Thyroid gland (tissue), 4 donors: ENCODE measurements at places on chromosomes 13 and 19.
A peak's percentile ranks its signal among the peaks of the same experiment; 100 is the strongest.

DNA sequence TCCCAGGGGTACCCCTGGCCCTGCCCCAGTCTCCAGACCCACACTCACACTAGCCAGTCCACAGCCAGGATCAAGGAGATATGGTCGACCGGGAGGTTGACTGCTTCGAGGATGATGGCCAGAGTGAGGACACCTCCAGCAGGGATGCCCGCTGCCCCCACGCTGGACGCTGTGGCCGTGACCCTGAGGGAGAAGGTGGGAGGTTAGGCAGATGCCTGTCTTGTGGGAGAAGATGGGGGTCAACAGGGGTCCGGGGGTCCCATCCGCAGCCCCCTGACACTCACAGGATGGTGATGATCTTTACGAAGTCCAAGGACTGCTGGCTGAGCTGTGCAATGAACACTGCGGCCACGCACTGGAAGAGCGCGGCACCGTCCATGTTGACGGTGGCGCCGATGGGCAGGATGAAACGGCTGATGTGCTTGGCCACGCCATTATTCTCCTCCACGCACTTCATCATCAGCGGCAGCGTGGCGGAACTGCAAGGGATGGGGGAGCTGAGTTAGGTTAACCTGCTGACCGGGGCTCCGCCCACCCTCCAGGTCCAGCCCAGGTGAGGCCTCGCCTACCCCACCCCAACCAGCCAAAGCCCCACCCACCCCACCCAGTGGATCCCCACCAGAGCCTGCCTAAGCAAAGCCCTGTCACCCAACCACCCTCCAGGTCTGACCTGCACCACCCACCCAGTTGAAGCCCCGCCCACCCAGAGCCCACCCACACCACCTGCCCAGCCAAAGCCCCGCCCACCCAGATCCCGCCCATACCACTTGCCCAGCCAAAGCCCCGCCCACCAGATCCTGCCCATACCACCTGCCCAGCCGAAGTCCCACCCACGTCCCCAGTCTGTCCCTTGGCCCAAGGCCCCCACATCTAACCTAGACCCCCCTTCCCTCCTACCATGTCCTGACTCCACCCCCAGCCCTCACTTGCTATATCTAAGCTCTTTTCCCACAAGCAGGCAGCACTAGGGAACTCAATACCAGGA is 11.2 kb downstream of the SLC1A5 start:
- no peak for DNase-seq

DNA sequence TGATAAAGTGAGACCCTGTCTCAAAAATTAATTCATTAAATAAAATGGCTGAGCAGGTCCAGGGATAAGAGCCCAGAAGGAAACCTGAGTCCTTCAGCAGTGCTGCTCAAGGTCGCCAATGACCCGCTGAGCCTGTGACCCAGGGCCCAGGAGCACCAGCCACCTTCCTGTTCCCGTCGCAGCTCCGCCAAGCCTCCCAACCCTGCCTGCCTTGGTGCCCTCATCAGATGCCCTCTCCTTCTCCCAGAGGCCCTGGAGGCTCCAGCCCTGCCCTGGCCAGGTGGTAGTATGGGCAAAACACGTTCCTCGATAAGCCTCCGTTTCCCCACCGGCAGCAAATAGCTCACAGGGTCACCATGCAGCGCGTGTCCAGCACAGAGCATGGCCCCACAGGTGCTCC is 2.6 kb downstream of the REXO1 start:
- no peak for DNase-seq

DNA sequence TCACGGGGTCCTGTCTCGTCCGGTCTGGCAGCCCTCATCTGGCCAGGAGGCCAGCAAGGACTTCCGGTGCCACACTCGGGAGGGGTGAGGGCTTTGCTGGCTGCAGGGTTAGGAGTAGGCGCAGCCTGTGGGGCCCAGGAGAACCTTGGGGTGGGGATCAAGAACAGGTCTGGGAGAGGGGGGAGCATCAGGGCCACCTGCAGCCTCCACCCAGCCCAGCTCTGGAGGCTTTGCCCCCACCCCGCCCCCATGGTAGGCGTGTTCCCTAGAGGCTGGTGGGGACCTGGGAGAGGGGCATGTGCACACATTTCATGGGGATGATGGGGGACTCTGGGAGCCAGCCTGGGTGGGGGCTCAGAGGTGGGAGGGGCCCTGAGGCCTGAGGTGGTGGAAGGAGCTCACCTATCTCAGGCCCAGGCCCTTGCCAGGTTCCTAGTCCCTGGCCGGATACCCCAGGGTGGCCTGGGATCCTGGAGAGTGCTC is 23.3 kb downstream of the WTIP start:
- no peak for DNase-seq

GRCh38 chr13:76630629-76631230 is 255.5 kb downstream of the KCTD12 start:
- DNase-seq: no peak

GRCh38 chr13:43648733-43649132 is 138.0 kb downstream of the ENOX1 start:
- no peak for DNase-seq

- no peak for DNase-seq
These were observed 54.9 kb downstream of the WDFY2 start for GRCh38 chr13:51639171-51639570.

DNA sequence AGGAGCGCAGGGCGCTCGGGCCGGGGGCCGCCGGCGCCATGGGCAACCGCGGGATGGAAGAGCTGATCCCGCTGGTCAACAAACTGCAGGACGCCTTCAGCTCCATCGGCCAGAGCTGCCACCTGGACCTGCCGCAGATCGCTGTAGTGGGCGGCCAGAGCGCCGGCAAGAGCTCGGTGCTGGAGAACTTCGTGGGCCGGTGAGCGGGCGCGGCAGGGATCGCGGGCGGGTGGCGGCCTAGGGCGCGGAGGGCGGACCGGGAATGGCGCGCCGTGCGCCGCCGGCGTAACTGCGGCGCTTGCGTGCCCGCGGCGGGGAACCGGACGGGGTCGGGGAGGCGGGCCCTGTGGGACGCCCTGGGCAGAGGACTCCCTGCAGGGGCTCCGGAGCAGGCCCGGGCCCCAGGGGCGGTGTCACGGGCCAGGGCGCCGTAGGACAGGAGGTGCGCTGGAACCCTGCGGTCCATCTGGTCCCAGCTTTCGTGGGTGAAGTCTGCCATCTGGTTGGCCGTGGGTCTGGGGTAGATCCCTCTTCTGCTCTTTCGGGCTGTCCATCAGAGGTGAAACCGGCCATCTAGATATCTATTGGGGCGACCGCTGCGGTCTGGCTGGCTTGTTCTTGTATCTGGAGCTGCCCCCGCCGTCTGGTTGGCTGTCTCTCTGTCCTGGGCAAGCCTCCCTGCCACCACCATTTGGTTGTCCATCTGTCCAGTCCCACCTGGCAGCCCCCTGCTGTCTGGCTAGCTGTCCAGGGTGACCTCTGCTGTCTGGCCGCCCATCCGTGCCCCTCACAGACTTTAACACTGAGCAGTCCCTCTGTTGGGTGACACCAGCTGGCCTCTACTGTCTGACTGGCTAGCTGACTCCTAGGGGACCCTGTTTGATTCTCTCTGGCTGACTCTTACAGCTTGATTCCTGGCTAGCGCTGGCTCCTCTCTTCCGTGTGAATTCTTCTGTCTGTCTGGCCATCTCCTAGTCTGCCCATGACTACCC is 622 bp downstream of the DNM2 start:
- DNase-seq: peak; percentile 50

DNA sequence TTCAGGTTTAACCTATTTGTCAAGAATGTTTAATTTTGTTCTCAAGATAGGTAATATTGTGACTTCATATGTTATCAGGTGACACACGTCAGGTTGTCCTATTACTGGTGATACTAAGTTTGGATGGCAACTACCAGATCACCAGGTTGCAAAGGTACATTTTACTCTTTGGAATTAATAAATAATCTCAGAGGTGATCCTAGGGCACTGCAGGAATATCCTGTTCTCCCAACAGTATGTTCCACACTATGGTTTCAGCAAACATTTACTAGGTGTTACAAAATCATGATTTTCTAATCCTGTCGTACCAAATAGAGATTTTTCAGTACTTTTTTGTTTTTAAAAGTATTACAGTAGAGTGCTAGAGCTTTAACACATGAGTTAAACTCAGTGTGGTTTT is 29.3 kb upstream of the MYCBP2 start:
- DNase-seq: no peak

- no peak for DNase-seq
These were observed 27.3 kb downstream of the PTPRS start for GRCh38 chr19:5313307-5313706.

DNA sequence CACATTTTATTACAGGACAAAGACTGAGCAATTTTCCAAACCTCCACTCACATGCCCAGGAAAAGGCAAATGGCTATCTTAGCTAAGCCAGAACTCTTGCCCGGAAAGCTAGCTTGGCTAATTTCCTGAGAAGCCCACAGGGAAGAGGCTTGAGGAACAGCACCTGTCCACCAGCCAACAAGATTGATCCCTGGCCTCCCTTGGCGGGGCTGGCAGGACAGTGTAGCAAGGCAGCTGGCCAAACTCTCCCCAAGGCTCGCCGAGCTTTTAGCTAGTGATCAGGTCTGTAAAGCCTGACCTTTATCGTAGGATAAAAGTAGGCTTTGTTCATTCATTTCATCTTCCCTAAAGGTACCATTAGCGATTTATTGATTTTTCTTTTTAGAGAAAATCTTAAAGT is 101.4 kb downstream of the UQCRFS1 start:
- no peak for DNase-seq

DNA sequence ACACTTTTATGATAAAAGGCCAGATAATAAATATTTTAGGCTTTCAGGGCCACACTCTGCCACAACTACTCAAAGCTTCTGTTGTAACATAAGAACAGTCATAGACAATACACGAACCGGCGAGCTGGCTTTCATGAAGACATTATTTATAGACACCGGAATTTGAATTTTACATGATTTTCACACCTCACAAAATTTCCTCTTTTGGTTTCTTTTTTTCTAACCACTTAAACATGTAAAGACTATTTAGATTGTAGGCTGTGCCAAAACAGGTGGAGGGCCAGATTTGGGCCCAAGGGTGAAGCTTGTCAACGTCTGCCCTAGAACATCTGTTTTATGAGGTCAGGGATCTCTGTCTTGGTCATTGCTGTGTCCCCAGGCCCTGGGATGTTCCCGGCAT is 29.7 kb upstream of the FXYD3 start:
- DNase-seq: no peak

GRCh38 chr13:27174766-27175455 is 3.3 kb upstream of the USP12 start:
- no peak for DNase-seq

DNA sequence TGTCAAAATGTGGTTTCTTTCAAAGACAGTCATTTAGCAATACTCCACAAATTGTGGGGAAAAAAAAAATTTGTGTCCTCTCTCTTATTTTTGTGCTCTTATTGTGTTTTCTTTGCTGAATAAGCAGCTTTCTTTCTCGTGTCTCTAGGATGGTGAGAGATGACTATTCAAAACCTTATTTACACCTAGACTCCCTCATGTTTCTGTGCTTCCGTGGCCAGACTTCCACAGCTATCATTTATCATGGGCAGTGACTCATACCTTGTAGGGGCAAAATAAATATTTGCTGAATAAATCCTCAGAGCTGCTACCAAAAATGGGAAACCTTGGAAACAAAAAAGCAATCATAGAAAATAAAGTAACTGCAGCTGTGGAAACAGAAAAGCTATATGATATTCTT is 204.9 kb upstream of the MIR17HG start:
- DNase-seq: no peak

DNA sequence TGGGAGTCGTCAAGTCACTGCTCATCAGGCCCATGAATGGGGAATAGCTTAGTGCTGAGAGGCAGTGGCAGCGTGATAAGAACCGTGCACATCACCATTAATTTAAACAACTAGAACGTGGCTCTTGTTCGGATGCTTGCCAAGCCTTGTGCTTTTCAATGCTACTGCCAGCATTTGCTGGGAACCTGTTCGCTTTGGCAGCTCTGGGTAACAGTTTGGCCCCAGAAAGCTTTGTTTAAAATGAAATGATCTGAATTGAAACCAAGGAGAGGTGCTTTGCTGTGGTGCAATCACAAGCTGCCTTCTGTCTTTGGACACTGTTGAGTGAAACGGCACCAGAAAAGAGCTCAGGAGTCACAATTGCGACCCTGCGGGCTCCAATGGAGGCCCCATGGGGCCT is 53.5 kb upstream of the OLFM4 start:
- DNase-seq: no peak

DNA sequence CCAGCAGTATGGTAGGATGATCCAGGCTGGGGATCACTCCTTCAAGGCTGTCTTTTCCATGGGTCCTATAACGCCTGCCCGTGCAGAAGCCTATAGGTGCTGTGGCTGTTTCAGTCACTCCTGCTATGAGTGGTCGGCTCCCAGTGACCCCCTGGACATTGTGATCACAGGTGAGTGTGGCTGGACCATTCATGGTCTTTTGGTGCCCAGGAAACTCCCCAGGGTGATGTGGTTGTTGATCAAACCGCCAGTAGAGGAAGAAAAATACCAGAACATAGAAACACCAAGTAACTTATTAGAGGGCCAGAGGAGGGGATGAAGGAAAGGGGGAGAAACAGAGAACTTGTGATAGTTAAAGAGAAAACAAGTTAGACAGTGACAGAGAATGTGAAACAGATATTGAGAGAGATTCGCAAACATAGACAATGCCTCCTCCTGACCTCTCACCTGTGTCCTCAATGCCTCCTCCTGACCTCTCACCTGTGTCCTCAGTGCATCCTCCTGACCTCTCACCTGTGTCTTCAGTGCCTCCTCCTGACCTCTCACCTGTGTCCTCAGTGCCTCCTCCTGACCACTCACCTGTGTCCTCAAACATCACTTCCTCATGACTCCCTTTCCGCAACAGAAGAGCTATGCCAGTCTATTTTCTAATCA is 19.4 kb downstream of the LAIR2 start:
- DNase-seq: no peak

DNA sequence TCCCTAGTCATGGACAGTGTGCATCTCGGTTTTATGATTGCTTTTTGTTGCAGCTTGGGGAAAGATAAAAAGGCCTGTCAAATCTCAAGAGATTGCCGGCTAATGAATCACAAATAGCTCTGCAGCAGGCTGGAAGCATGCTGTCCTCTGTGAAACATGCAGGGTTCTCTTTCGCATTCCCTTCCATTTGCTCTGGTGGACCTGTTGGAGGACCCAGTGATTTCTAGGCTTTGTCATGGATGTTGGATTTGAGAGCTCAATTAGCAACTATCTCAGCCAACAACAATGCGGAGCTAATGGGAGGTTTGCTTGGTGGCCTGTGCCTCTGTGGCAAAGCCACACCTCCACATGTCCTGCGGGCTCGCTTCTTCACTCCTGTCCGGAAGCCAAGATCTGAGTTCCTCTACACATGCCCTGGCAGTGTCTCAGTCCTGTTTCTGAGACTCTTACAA is 418.1 kb upstream of the ARGLU1 start:
- no peak for DNase-seq

GRCh38 chr13:93398167-93399035 is 171.8 kb downstream of the GPC6 start:
- DNase-seq: no peak

GRCh38 chr13:44795176-44795575 is 194.1 kb downstream of the NUFIP1 start:
- no peak for DNase-seq
